ENCODE measurements at places on chromosomes 16 and 17. TPM values are rescaled to one million over a fixed set of nuclear protein-coding genes. Genes with fewer than 3 reads are reported as not detected.

The SRL gene
- total RNA-seq: 0.09 TPM

The KCNJ16 gene
- 16.6 TPM for total RNA-seq

The KRTAP4-3 gene
- not detected for total RNA-seq

The CCL16 gene
- total RNA-seq: not detected

The SLC52A1 gene
- not detected for total RNA-seq

The CHST5 gene
- total RNA-seq: 0.24 TPM

The FGF11 gene
- total RNA-seq: 5.1 TPM

Data from progenitor cell of endocrine pancreas (in vitro differentiated cells).